ENCODE measurements at places on chromosomes 4 and X.

DNA sequence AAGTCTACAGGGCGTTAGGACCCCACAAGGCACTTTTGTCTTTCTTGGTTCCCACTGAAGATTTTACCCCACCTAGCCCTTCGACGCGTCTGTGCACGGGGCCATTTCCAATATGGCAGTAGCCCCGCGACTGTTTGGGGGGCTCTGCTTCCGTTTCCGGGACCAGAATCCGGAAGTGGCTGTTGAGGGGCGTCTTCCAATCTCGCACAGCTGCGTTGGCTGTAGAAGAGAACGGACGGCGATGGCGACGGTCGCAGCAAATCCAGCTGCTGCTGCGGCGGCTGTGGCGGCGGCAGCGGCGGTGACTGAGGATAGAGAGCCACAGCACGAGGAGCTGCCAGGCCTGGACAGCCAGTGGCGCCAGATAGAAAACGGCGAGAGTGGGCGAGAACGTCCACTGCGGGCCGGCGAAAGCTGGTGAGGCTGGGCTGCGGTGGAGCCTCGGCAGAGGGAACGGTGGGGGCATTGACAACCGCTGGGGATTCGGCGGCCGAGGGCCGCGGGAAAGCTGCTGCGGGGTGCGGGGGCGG, at the start of gene USP11:
Gene USP11 (plus strand): TSS at position 207 of the 530 bp plus-strand sequence. CDS start 35 bp downstream, at position 242.
- no peak for DNase-seq

GRCh38 chr4:10083331-10083771, 33.2 kb downstream of the WDR1 start:
- DNase-seq: no peak

- DNase-seq: no peak
Observed at GRCh38 chrX:649166-649565, 18.6 kb downstream of the SHOX start.

DNA sequence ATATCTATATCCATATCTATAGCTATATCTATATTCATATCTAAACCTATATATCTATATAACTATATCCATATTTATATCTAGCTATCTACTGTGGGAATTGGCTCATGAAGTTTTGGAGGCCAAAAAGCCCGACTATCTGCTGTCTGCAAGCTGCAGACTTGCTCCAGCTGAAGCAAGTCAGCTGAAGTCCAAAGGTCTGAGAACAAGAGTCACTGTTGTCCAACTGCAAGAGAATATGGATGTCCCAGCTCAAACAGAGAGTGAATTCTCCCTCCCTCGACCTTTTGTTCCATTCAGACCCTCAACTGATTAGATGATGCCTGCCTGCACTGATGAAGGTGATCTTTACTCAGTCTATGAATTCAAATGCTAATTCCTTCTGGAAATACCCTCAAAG, 63.3 kb upstream of the VCX start:
- no peak for DNase-seq

- DNase-seq: no peak
Observed at GRCh38 chrX:47573341-47574075, 8.7 kb upstream of the TIMP1 start.

DNA sequence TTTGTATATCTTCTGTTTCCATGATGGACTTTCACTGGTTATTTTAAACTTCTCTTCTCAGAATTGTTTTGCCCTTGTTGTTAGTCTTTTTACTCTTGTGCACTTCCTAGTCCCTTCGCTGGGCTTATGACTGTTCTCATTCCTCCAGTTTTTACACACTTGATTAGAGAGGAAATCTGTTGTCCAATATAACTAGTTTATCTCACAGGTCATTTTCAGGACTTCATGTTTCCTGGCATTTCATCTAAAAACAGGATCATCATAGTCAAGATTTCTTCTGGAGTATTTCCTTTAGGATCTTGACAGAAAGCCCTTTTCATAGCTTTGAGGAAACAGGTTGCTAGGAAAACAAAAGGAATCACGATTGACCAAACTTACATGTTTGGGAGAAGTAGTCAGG, 3.0 kb downstream of the FNIP2 start:
- no peak for DNase-seq

- DNase-seq: no peak
Observed at GRCh38 chrX:9643807-9644206, 121.8 kb downstream of the GPR143 start.

DNA sequence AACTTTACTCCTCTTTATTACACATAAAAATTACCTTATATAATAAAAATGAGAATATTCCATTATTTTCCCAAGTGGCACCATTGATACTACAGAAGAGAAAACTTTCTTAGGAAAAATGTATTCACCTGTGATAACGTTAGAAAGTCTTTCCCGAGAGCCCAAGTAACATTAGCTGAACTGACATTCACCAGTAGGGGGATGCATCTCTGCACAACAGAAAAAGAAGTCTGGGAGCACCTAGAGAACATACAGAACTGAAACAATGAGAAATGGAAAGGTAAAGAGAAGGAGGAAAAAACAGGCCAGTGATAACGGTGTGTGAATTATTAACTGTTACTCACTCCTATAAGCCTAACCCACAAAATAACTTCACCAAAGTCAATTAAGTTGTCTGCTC, 423.3 kb downstream of the CENPC start:
- DNase-seq: no peak

DNA sequence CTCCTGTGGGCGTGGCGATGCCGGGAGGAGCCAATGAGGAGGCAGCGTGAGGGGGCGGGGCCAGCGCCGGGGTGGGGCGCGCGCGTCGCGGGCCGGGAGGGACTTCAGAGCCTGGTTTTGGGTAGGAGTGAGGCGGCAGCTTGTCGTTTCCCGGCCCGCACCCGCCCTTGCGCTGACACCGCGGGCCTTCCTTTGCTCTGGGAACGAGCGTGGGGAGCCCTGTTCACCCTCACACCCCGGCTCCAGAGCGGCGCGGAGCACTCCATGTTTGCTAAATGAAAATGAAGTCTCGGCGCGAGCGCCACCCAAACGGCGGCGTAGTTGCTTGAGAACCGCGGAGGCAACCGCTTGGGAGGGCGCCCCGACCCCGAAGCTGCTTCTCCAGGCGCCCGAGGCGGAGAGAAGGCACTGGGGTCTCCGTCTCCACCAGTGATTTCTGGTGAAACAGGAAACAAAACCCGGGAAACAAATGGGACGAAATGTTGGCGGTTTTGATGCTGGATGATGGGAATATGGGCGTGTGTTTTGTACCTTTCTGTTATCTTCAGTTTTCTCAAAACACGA, 497 bp upstream of the GRPEL1 start:
- DNase-seq: no peak

DNA sequence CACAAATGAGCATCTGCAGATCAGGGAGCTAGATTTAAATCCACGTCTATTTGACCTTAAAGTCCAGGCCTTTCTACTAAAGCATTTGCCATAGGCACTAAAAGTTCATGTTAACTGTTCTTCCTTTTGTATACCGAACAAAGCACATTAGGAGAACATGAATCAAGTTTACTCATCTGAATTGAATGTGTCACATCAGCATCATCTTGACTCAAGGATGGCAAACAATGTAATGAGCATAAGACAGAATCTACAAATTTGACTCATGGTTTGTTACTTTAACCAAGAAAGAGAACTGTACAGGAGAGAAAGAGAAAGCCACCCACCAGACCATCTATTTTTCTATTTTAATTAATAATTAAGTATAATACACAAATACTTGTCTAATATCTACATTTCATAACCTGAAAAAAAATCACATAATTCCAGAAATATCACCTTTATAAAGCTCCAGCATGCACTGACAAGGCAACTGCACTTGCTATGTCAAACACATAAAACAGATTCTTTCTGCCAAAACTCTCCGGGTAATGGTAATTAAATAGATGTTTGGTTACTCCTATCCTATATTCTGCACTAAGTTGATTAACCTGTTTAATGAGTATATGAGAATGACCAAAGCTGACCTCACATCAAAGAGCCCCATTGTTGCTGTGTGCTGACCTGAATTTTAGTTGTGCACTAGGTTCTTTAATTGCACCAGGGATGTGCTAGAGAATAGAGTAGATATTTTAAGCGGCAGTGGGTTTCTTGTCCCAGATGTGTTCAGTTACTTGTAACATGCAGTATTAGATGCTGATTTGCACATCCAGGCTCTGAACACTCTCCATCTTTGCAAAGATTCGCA, 42.5 kb upstream of the LEF1 start:
- DNase-seq: no peak
